ENCODE measurements at places on chromosomes 3 and 15.

- no peak for DNase-seq
Observed at GRCh38 chr3:160748231-160748630, 7.8 kb upstream of the PPM1L start.

- DNase-seq, result no peak
Observed at GRCh38 chr15:90104551-90104950, 2.3 kb upstream of the IDH2 start.

DNA sequence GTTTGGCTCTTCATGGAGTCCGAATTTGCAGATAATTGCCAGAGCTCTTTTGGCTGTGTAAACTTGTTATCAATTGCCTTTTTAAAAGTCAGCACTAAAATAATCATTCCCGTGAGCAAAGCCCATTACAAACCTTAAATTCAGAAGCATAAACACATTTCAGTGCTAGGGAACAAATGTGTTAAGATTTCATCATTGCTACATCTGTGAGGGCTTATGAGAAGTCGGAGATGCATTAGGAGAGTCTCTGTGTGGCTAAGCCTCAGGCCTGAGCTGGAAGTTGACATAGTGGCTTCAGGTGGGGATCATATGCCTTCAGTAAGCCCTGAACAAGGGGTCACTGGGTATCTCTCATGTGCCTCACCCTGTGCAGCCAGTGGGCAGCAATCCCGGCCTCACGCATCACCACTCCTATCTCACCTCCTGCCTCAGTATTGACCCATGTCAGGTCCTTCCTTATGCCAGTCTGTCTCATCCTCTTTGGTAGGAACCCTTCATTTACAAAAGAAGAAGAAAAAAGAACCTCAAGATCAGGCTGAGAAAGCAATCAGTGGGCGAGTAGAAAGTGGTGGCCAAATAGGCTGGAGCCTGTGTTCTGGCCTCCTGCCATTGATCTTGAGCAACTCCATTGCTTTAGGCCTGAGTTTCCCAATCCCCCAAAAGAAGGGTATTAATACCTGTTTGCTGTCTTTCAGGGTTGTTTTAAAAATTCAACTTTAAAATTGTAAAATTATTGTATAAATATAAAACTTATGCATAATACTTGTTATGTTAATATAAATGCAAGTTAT lies 233.5 kb downstream of the IL20RB start:
- DNase-seq, result no peak

GRCh38 chr15:92527197-92527596 lies 128.4 kb downstream of the FAM174B start:
- DNase-seq, result no peak

- DNase-seq, result no peak
Observed at GRCh38 chr3:38001456-38002081, 11.0 kb downstream of the VILL start.

GRCh38 chr3:142828703-142829305 lies 60.1 kb downstream of the PCOLCE2 start:
- DNase-seq, result no peak

DNA sequence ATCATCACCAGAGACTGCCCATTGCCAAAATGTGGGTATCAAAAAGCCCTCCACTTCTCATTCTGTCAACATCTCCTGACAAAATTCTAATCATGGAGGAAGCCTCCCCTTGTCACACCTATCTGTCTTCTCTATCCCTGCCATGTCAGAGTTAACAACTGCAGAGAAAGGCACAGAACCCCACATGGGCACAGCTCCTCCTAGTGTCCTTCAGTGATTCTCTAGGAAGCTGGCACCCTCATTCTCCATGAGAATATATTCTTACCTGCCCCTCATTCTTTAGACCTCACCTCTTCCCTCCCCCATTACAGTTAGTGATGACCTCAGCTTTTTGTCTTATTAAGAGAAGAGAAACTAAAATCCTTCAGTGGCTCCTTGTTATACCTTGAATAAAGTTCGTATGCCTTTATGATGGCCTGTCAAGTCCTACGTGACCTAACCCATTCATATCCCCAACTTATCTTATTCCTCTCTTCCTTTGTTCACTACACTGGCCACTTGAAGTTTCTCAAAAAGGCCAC lies 44.6 kb downstream of the NME9 start:
- DNase-seq, result no peak

GRCh38 chr3:121175083-121175482 lies 267.1 kb downstream of the STXBP5L start:
- no peak for DNase-seq

GRCh38 chr3:195895078-195895860 lies 13.1 kb downstream of the TNK2 start:
- DNase-seq, result peak; percentile 53

DNA sequence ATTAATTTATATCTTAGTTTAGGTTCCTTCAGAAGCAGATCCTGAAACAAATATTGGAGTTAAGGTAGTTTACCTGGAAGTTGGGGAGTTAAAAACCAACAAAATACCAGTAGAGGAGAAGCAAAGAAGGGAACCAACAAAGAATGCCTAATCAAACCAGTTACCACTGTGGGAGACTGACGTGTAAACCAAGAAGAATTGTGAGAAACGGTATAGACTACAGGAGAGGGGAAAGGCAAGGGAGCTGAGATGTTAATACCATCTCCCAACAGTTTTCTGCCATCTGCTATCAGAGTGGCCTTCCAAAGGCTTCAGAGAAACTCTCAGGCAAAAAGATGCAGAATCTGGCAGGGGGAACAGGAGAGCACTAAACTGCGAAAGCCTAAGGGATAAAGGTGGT lies 53.5 kb downstream of the BFSP2 start:
- DNase-seq, result no peak

DNA sequence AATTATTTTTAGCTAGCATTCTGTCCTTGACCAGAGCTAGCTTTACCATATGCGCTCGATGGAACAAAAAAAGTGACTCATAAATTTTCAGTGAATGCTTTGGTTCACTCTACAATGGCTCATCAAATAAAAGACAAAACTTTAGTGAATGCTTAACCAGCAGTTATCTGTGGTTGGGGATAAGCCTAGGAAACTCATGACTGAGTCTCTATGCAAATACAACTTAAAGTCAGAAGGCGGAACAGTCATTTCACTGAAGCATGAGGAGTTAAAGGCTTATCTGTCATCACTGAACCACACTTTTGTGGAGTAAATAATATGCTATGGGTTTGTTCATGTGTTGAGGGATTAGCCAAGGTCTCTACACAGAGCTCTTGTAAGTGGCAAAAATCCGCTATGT lies 308.4 kb downstream of the SQOR start:
- no peak for DNase-seq

DNA sequence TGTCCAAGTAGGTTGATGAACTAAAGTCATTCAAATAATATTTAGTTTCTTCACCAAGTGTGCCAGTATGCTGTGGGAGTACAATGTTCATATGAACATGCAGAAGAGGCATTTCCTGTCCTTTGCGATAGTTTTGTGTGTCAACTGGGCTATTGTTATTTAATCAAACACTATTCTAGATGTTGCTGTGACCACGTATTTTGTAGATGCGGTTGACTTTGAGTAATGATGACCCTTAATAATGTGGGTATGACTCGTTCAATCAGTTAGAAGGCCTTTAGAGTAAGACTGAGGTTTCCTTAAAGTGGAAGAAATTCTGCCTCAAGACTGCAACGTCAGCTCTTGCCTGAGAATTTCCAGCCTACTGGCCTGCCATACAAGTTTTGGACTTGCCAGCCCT lies 470.7 kb upstream of the CBLB start:
- DNase-seq, result no peak

All from activated CD8-positive, alpha-beta memory T cell treated with anti-CD3 and anti-CD28 coated beads for 1 hour (primary cell).